HS-27A (cell line): ENCODE measurements at places on chromosomes 3 and 15.

DNA sequence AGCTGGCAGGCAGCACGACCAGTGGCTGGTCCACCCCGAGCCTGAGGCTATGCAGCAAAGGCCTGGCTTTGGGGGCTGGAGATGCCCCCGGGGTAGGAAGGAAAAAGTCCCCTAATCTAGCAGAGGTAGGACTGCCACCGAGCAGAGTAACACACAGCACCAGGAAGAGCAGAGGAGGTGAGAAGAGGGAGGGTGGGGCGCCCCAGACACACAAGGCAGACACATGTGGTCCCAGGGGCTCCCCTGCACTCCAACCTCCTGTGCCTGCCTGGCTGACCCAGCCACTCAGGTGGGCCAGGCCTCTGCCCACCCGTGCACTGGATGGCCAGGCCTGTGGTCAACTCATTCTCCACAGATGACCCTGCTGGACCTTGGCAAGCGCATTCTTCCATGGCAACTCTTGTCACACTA, 112.4 kb downstream of the ADCY5 start:
- DNase-seq = no peak

DNA sequence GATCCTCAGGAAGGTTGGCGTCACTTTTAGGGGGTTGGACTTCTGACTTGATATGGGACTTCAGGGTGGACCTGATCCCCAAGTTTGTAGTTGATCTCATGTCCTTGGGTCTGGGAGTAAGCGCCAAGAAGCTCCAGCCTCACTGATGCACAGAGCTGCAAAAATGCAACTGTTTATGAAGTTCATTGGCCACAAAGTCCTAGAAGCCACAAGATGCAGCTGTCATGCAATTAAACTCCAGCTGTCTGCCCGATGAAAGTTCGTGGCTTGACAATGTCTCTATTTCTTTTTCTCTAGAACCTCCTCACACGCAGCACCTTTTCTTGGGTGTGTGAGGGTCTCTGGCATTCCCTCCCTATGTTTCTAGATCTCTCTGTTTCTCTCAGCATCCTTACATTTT, 9.2 kb upstream of the ACAN start:
- no peak for DNase-seq

DNA sequence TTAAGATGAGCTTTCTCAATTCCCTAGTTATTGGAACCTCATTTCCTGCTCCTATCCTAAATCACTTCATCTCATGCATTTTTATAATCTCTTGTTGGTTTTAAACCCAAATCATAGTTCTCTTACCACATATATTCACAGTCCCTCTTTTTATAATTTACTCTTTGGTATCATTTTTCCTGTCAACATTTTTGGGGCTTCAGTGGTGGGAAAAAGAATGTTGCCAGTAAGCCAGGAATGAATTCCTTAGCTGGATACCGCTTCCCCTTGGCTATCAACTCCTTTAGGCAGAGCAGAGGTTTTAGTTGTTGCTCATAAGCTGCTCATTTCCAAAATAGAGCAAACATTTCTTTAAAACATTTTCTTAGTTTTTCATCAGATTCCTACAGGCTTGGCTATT, 112.3 kb downstream of the GALK2 start:
- peak; percentile 78 for DNase-seq

- no peak for DNase-seq
Observed at GRCh38 chr3:61387817-61388216, 136.6 kb upstream of the FHIT start.

DNA sequence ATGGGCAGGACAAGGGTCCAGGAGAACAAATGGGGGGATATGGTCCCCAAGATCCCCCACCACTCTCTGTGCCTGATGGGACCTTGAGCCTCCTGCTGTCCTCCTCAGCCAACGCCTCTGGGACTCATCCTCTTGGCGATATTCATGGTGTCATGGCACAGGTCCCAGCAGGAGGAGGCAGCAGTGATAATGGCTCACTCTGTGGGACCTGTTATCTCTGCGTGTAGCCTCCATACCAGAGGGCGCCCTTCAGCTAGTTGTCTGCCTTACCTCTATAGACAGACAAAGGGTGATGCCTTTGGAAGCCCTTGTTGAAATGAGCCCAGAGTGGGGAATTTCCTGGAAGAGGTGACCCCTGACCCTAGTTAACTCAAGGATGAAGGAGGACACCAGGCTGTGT, 7.4 kb downstream of the ZBTB47 start:
- DNase-seq = no peak

GRCh38 chr3:107660306-107660976, 137.7 kb downstream of the BBX start:
- DNase-seq = no peak

- DNase-seq = no peak
Observed at GRCh38 chr15:100762289-100762688, 117.3 kb upstream of the ALDH1A3 start.

- DNase-seq = no peak
Observed at GRCh38 chr3:53196575-53197407, 35.8 kb downstream of the PRKCD start.

GRCh38 chr3:10467204-10467603, 38.2 kb downstream of the ATP2B2 start:
- no peak for DNase-seq

DNA sequence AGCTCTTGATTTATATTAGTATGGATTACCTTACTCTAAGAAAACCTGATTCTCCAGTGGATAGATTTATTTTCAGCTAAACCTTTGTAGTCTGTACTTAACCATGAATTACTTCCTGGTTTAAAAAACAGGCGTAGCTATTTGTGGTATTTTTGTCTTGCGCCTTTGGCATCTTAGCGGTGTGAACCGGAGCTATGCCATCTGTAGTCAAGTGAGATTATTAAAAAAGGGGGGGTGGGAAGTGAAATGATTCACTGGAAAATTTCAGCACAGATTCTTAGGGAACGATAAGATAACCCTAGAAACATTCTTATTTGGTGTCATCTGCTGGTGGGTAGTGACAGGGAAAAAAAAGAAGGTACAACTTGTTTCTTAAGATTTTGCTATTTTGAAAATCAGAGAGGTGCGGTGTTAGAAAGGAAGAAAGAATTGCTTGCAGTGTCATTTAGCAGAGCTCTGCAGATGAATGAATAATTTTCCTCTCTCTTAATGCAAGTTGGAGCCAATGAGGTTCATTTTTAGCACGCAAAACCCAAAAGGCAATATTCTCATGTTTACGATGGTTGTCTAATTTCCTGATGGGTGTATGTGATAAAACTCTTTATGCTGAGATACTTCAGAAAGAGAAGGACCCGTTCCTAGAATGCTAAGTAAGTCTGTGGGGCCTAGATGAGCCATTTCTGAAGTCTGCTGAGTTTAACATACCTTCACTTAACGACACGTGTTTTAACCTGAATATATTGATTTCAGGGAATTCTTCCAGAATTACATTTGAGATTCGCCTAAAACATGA, 44.0 kb downstream of the PSMD6 start:
- no peak for DNase-seq

GRCh38 chr3:12117473-12117872, 41.2 kb downstream of the TIMP4 start:
- no peak for DNase-seq

DNA sequence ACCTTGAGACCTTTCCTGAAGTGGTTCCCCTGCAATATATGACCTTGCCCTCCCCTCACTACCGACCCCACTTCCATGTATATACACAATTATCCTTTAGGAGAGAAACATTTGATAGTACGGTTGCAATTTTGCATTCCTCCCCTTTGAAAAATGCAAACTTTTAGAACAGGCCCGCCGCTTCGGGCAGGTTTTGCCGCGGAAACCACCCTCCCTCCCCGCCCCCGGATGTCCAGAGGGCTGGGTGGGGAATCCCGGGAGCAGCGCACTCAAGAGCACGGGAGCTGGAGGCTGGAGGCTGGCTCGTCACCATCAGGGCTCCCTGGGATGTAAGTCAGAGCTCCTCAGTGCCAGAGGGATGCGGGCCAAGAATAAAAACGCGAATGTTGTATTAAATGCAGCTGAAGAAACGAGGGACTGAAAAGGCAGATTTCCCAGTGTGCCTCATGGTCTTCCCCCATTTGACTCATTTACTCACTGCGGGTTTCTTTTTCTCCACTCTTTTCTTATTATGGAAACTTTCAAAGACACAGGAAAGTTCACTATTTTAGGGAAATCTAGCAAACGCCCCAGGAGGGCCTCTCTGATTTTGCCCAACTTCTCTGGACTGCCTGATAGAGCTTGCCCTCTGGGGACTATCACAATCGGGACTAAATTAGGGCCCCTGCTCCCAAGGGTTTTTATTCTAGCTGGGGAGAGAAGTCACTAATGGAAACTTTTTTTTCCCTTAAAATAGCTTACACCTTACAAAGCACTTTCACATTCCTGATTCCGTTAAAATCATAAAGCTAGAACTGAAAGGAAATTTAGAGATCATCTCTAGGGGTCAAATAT, 2.9 kb upstream of the USP3 start:
- DNase-seq = no peak

- DNase-seq = no peak
Observed at GRCh38 chr3:194246709-194247349, 104.3 kb downstream of the CPN2 start.
